ENCODE measurements at places on chromosomes 7 and 10. TPM values are rescaled to one million over a fixed set of nuclear protein-coding genes. Genes with fewer than 3 reads are reported as not detected.

GRCh38 chr10:66746246-66746645 is 179.6 kb upstream of the LRRTM3 start:
- no peak for DNase-seq

- peak; percentile 56 for DNase-seq
These were observed 79.7 kb downstream of the ALOX5 start for GRCh38 chr10:45453639-45454255.

DNA sequence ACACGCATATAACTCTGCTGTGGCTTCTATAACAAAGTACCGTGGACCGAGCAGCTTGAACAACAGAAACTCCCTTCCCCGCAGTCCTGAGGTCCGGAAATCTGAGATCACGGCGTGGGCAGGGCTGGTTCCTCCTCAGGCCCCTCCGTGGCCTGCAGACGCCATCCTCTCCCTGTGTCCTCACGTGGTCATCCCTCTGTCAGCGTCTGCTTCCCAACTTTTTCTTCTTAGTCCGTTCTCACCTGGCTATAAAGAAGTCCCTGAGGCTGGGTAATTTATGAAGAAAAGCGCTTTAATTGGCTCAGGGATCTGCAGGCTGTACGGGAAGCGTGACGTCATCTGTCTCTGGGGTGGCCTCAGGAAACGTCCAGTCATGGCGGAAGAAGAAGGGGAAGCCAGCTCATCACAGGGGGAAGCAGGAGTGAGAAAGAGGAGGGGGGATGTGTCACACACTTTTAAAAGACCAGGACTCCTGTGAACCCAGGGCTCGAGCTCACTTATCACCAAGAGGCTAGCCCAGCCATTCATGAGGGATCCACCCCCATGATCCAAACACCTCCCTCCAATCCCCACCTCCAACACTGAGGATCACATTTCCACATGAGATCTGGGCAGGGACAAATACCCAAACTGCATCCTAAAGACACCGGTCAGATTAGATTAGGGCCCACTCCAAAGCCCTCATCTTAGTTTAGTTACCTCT is 91.2 kb upstream of the INSIG1 start:
- DNase-seq: peak; percentile 79

DNA sequence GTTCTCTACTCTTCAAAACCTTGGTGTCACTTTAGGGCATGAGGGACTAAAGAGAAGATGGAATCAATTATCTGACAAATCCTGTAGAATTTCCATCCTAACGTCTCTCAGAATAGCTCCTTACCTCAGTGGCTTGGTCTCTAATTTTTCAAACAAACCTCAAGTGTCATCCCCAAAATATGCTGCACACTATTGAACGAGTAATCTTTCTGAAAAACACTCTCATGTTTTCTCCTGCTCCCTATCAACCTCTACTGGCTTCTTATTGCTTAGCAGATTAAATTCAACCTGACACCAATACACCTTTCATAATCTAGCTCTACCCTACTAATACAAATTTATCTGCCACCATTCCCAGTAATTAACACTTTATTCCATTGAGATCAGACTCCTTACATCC is 8.5 kb downstream of the CNOT4 start:
- no peak for DNase-seq

DNA sequence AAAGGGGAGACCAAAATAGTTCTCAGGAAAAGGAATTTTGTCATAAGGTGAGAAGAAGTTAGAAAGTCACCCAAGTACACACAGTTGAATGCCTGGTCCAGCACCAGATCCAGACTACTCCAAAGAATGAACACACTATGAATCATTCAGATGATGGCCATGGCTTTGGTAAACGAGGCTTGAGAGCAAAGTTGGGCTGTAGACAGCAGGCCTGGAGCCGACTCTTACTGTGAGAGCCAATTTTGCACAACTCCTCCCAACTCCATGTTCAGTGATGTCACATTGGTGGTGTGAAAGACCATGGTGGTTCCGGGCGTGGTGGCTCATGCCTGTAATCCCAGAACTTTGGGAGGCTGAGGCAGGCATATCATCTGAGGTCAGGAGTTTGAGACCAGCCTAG is 131.6 kb downstream of the PKD1L1 start:
- DNase-seq: peak; percentile 85

- no peak for DNase-seq
These were observed 127.5 kb downstream of the DNAJB6 start for GRCh38 chr7:157464111-157464970.

Gene FGF8
- not detected for total RNA-seq

Gene KLF14
- not detected for total RNA-seq

Gene PNLIPRP1
- not detected for total RNA-seq

Gene ANXA11
- total RNA-seq: 224 TPM

Gene KAZALD1
- 7.5 TPM for total RNA-seq
